ENCODE measurements at places on chromosomes 4 and X. TPM values are rescaled to one million over a fixed set of nuclear protein-coding genes. Genes with fewer than 3 reads are reported as not detected.

Gene SPARCL1
- not detected for polyA plus RNA-seq

Gene CFI
- polyA plus RNA-seq, result not detected

Gene REELD1
- 0.23 TPM for polyA plus RNA-seq

DNA sequence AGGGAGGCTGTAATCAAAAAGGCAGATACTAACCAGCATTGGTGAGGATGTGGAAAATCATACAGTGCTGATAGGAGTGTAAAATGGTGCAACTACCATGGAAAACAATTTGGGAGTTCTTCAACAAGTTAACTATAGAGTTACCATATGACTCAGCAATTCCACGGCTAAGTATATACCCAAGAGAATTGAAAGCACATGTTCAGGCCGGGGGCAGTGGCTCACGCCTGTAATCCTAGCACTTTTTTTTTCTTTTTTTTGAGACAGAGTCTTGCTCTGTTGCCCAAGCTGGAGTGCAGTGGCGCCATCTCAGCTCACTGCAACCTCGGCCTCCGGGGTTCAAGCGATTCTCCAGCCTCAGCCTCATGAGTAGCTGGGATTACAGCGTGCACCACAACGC, 15.0 kb upstream of the CD99L2 start:
- no peak for DNase-seq

- no peak for DNase-seq
These were observed 12.0 kb downstream of the BST1 start for GRCh38 chr4:15714646-15715435.

GRCh38 chr4:96056346-96056934, 216.5 kb downstream of the PDHA2 start:
- no peak for DNase-seq
